Activated naive CD8-positive, alpha-beta T cell treated with anti-CD3 and anti-CD28 coated beads, Interleukin-2, amount 10 ng/mL, durations not matched to agents 7 days and 5 days (primary cell): ENCODE measurements at places on chromosomes 12 and 14.

DNA sequence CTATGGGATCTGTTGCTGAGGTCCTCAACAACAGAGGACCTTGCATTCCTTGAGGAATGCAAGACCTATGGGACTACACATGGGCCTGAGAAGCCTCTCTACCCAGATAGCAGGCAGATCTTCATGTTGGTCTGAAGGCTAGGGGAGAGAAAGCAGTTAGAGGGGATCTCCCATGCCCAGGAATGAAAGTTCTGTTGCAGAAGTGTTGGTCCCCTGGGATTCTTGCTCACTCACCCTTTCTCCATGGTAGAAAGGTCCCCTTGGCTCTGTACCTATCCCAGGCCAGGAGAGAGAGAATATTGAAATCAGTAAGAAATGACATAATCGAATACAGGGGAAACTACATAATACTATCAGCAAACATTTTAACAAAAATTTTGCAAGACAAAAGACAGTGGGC is 16.5 kb upstream of the KLRC1 start:
- DNase-seq = no peak

DNA sequence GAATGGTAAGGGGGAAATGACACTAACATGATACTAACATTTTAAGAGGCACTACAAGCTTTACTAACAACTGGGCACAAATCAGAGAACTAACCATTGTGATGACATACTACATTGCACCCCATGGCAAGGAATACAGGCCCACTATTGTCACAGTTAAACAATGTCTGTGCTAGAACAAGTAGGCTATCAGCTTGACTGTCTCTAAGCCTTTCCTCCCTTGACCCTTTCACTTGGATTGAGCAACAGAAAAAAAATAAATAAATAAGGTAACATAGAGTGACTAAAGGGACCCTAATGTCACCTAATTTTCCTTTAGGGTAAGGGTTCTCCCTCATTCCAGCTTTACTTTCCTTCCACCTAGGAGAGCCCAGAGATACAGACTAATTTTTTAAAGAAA is 4.4 kb downstream of the SLC38A2 start:
- no peak for DNase-seq

DNA sequence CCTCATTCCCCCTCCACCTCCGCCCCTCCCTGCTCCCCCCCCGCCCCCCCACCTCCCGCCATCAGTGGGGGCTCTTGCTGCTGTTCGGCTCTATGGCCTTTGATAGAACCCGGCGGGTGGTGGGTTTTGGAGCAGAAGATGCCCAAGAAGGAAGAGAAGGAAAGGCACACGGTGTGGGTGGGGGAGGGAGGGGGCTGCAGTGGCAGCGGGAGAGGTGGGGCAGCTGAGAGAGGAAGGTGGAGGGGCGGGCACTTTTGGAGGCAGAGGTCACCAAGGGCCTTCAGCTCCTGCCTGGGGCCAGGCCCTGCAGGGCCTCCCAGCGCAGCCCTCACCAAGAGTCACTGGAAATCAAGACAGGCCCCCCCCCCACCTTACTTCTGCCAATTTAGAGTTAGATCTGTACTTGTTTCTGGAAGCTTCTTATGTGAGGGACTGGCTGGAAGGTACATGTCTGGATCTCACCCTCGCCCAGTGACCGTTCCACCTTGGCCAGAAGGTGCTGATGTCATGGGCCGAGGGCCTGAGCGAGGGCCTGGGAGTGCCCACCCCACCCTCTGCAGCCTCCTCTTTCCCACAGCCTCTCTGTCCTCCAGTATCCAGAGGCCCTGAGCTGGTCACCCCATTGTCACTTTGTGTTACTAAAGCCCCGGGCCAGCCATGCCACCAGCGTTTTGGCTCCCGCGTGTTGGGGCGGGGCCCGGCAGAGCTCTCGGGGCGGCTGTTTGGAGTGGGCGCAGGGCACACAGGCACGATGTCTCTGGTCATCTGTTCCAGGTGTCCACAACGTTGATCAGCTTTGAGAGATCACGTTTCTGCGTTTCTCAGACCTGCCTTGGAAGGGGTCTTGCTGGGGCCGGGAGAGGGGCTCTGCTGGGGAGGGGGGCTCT is 153.9 kb downstream of the KIF26A start:
- DNase-seq = peak; percentile 19

DNA sequence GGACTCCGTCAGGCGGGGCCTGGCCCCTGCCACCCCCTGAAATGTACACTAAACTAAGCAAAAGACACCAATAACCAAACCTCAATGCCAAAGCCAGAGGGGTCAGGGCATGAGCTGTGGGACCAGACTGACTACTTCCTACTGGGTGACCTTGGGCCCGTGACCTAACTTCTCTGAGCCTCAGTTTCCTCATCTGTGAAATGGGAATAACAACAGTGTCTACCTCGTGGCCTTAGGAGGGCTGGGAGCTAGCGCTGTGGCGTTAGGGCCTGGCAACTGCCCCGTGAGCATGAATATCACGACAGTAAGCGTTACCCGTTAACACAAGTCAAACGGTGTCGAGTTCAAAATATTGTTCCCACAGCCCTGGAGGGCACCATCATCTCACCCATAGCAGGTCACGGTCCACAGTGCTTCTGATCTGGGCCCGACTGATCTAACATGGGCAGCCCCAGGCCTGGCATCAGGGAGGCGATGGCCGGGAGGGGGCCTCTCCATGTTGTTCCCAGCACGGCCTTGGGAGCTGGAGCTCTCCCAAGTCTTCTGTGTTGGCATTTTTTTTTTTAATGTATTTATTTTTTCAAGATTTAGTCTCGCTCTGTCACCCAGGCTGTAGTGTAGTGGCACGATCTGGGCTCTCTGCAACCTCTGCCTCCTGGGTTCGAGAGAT is 52.2 kb downstream of the TESC start:
- no peak for DNase-seq

GRCh38 chr14:80957613-80958012 is 2.2 kb downstream of the TSHR start:
- DNase-seq = no peak

DNA sequence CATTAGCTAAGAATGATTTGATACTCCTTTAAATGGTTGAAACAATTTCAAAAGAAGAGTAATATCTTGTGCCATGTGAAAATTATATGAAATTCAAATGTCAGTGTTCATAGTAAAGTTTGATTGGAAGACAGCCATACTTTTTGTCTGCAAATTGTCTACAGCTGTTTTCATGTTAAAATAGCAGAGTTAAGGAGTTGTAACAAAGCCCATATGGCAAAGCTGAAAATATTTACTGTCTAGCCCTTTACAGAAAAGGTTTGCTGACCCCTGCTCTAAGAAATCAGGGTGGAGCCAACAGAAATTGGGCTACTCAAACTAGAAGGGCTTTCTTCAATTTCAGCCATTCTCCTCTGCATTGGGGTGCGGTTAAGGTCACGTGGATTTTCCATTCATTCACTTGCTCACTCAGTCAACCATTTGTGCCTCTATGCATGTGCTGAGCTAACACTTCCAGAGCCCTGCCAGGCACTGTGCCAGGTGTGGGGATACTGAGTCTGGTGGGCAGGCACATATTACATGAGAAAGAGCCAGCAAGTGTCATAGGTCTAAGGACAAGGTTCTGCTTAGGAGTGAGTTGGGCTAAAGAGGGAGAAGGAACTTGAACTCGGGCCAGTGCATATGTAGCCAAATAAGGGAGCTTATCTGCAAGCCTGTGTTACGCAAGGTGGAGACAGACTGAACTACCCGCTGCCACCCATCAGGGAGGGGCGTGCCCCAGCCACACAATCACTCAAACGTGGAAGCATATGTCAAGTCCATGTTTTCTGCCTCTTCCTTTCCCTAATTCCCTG is 139.8 kb upstream of the NOS1 start:
- DNase-seq = no peak

- no peak for DNase-seq
These were observed 90.8 kb downstream of the SLC38A1 start for GRCh38 chr12:46177837-46178608.

- peak; percentile 5 for DNase-seq
These were observed 67.5 kb downstream of the GALNT16 start for GRCh38 chr14:69327507-69327906.

GRCh38 chr14:39946807-39947206 is 514.6 kb upstream of the FBXO33 start:
- no peak for DNase-seq

- DNase-seq = no peak
These were observed 17.7 kb downstream of the STXBP6 start for GRCh38 chr14:25032092-25032784.

DNA sequence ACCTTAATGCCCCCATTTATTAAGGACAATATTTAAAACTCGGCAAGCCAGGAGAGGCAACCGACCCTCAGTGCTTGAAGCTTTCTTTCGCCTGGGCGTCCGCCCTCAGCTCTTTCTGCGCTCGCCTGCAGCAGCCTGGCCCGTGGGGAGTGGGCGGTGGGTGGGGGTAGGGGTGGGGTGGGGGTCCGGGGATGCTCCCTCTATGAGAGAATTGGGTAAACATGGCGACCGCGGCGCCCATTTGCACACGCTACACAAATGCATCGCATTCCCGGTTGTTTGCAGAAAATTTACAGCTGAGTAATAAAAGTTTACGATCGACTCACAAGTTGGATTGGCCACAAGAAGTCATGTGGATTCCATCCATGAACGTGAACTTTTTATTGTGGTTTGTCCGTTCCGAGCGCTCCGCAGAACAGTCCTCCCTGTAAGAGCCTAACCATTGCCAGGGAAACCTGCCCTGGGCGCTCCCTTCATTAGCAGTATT is 7.7 kb downstream of the HOXC8 start:
- DNase-seq = no peak

GRCh38 chr14:81211844-81212243 is 8.9 kb downstream of the GTF2A1 start:
- no peak for DNase-seq

DNA sequence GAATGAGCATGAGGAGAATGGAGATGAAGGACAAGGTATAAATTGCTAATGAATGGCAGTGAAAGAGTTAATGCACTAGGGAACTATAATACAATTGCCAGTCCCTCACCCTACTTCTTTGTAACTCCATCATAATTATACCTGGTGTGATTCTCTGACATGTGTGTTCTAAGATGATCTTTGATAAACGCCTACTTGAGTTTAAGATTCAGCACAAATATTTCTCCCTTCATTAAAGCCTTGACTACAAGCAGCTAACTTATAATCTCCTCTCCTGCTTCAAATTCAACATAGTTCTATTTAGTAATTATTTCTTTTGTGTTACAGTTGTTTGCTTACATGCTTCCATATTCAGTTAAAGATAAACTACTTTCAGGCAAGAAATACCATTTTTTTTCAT is 9.7 kb upstream of the CLEC2A start:
- no peak for DNase-seq

- DNase-seq = no peak
These were observed 110.0 kb downstream of the ARF6 start for GRCh38 chr14:50002926-50003212.

GRCh38 chr14:64970776-64971477 is 1.2 kb downstream of the RAB15 start:
- DNase-seq = no peak
